ENCODE measurements at places on chromosomes 16 and 17. TPM values are rescaled to one million over a fixed set of nuclear protein-coding genes. Genes with fewer than 3 reads are reported as not detected.
A peak's percentile ranks its signal among the peaks of the same experiment; 100 is the strongest.

GRCh38 chr16:84672276-84673202 is 24.2 kb downstream of the KLHL36 start:
- DNase-seq = peak; percentile 61

CHST6 gene
- 1.4 TPM for total RNA-seq

DNA sequence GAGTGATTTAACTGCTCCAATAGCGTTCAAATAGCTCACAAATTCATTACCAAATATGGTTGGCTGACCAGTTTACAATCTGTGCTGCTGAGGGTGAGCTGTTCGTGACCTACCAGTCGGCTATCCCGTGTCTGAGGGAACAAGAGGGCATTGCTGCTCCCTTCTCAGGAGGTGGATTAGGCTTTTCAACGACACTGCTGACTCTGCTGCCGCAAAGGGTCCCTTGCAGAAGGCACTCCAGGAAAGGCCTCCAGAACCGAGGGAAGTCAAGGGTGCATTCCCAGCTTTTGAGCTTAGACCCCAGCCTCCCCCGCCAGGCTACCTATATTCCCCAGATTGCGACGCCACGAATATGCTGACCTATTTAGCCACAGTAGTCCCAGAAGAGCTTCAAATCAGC is 32.3 kb downstream of the GJC1 start:
- DNase-seq = peak; percentile 45

DNA sequence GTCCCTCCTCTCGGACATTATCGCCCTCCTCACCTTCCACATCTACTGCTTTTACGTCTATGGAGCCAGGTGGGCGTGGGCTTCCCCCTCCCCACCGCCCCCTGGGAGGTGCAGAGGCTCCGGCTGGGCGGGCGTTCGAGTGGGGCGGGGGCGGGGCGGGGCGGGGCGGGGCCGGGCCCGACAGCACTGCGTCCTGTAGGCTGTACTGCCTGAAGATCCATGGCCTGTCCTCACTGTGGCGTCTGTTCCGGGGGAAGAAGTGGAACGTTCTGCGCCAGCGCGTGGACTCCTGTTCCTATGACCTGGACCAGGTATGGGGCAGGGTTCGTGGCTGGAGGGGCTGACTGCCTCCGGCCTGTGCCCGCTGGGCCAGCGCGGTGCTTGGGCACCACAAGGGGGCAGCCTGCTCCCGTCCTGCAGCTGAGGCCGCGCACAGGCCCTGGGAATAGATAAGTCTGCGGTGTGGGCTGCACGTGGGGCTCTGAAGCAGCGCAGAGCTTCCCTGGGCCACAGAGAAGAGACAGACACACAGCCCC is 9.2 kb downstream of the PIGQ start:
- no peak for DNase-seq

GRCh38 chr16:66150698-66151482 is 215.6 kb upstream of the CDH5 start:
- DNase-seq = no peak

ITGB4 gene
- 8.0 TPM for total RNA-seq

NPIPB4 gene
- 6.8 TPM for total RNA-seq

CPNE7 gene
- total RNA-seq = 3.1 TPM

- DNase-seq = no peak
These were observed 180.0 kb downstream of the CHD9 start for GRCh38 chr16:53234836-53235235.

DNA sequence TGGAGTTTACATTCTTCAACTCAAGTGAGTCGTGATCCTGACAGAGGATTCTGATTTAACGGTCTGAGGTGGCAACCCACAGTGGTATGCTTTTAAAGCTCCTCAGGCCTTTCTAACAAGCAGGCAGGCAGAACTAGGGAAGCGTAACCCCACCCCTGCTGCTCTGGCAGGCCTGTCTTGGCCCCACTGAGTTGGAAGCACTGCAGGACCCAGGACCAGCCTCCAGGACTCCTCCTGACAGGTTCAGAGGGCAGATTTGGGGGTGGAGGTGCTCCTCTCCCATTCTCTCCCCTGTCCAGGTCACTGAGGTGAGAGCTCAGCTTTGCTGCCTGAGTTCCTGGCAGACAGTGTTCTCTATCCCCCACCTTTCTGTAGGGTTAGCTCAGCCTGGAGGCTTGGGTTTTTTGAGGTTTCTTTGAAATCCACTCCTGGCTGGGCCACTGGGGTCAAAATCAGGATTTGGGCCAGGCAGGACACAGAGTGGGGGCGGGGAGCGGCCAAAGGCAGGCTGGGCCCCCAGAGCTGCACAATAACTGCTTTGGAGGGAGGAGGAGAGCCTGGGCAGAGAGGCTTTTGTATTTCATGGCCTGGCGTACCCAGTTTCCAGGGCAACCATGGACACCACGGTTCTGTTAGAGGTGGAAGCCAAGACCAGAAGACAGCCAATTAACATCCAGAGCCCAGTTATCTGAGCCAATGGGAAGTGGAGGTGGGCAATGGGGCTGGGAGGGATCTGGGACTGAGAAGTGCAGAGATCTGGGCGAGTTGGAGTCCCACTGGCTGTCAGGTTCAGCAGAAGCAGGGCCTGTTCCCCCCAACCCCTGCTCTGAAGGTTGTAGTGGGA is 9.5 kb downstream of the MRPL27 start:
- DNase-seq = peak; percentile 45

MYH11 gene
- not detected for total RNA-seq

DNA sequence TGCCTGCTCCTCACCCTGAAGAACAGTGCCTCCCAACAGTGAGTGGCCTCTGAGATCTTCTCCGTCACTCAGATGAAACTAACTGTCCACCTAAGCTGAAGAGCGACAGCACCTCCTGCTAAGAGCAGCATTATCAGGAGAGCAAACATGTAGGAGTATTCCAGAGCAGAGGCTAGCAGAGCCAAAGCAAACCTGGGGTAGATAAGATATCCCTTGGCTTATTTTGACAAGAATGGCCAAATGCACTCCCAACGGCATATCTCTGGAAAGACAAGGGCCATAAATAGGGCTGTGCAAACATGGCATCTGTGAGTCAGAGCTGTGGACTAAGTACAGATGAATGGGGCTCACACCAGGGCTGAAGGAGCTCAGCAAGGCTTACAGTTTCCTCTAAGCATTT is 96.3 kb downstream of the NDEL1 start:
- no peak for DNase-seq

DNA sequence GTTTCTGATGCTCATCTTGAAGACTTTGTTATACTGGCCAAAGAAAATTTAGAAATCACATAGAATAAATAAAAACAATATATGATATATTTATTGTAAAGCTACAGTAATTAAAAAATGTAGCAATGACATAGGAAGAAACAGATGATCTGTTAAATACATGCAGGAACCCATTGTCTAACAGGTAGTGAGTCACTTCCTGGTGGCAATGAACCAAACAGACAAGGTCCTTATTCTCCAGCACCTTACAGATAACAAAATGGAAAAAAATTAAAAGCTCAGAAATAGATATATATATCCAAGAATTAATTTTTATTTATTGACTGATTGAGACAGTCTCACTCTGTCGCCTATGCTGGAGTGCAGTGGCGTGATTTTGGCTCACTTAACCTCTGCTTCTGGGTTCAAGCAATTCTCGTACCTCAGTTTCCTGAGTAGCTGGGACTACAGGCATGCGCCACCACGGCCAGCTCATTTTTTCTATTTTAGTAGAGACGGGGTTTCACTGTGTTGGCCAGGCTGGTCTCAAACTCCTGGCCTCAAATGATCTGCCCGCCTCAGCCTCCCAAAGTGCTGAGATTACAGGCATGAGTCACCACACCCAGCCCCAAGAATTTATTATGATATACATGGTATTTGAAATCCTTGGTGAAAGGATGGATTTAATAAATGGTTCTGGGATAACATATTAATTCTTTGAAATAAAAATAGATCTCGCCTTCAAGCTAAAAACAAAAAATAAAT is 7.5 kb downstream of the NETO2 start:
- DNase-seq = peak; percentile 80

DNA sequence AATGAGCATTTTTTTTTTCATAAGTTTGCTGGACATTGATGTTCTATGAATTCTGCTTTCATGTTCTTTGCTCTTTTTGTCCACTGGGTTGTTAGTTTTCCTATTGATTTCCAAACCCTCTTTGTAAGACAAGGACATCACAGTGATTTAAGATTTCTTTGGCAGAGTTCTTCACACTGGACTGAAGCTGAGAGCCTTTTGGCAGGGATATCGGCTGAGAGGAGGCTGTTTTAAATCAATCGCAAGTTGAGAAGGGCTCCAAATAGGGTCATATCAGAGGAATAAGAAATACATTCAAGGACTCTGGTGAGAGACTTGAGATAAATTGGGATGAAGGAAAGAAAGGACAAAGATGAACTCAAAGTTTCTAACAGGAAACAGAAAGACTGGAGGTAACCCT is 165.8 kb upstream of the AXIN2 start:
- DNase-seq = no peak

MYH1 gene
- total RNA-seq = not detected

DNA sequence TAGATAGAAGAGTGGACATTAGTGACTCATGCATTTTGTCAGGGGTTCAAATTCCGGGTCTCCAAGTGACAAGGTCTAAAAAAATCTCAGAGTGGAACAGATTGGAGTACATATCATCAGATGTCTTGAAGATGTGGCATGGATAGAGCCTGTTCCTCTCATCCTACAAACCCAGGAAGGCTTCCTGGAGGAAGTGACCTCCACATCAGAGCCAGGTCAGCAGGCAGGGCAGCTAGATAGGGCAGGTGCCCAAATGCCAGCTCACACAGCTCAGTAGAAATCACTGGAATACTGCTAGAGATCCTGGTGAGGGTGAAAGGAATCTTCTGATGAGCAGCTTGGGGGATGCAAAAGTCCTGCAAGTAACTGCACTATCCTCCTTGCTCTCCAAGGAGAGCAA is 196.6 kb upstream of the SDK2 start:
- DNase-seq = no peak

- DNase-seq = no peak
These were observed 123.5 kb upstream of the PLCG2 start for GRCh38 chr16:81655469-81656162.

ARSG gene
- 3.5 TPM for total RNA-seq

- DNase-seq = no peak
These were observed 37.4 kb upstream of the TRAP1 start for GRCh38 chr16:3754772-3755171.

SLC16A5 gene
- not detected for total RNA-seq

GRCh38 chr17:69246726-69247375 is 18.2 kb upstream of the ABCA10 start:
- DNase-seq = peak; percentile 38

DNA sequence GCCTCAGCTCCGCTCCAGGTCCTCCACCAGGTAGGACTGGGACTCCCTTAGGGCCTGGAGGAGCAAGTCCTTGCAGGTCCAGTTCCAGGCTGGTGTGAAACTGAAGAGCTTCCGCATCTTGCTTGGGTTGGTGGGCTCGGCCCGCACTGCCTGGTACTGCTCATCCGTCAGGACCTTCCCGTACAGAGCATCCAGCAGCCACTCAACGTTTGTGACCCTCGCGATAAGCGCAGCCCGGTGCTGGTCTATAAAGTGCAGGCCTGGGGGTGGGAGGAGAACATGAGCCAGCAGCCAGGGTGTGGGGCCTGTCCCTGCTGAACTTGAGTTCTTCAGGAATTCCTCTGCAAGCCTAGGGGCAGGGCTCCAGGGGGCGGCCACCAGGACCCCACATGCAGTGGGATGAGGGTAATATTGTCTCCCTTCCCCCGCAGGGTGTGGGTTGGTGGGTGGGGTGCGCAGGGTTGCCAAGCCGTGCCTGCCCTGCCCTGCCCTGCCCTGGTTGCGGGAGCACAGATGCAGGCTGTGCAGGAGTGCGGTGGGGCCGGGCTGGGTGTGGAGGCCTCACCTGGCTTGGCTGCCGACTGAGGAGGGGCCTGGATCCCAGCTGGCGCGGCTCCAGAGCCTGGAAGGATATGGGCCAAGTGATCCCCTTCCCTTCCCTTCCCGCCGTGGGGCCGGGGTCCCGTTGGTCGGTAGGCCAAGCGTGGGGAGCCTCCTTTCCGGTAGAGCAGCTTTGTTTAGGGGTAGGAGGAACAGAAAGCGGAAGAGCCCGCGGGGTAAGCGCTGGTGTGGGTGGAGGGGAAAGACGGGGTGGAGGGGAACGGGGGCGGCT is 762 bp downstream of the PYCARD start:
- DNase-seq = no peak
